ENCODE measurements at places on chromosomes 6 and 20. TPM values are rescaled to one million over a fixed set of nuclear protein-coding genes. Genes with fewer than 3 reads are reported as not detected.

- DNase-seq = peak; percentile 23
These were observed 18.5 kb downstream of the SNRPB start for GRCh38 chr20:2451939-2452732.

The OPRM1 gene
- not detected for total RNA-seq

The SAMD5 gene
- total RNA-seq = not detected

The PHACTR3 gene
- total RNA-seq = not detected

DNA sequence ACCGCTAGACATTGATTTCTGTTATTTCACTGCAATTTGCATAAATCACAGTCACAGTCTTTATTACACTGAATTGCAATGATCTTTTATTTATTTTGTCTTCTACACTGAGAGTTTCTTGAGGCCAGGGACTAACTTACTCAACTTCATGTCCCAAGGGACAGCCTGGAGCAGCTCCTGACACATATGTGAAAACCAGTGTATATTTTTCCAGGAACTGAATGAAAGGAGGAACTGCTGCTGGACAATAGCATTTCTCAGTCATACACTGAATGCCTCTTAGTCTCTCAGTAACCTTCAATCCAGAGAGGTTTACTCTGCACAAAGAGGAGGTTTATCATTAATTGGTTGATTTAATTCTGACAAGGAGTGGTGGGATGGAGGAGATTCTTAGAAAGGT lies 5.9 kb downstream of the F13A1 start:
- DNase-seq = no peak

- no peak for DNase-seq
These were observed 160.6 kb downstream of the TMEM200A start for GRCh38 chr6:130526466-130526865.

Measured in activated B cell treated with CpG ODN at 0.5 μM for 24 hours (primary cell).